Osteoblast (primary cell): ENCODE measurements at places on chromosomes 3 and 15.

GRCh38 chr3:132009241-132009640, 25.6 kb downstream of the CPNE4 start:
- no peaks in the 10 kb centered on the region for H3K36me3 ChIP-seq
- H3K4me3 ChIP-seq, result no peak overlapping the region
- H3K27ac ChIP-seq, result no peak overlapping the region
- H3K27me3 ChIP-seq, result no peaks in the 10 kb centered on the region
- DNase-seq, result no peak

DNA sequence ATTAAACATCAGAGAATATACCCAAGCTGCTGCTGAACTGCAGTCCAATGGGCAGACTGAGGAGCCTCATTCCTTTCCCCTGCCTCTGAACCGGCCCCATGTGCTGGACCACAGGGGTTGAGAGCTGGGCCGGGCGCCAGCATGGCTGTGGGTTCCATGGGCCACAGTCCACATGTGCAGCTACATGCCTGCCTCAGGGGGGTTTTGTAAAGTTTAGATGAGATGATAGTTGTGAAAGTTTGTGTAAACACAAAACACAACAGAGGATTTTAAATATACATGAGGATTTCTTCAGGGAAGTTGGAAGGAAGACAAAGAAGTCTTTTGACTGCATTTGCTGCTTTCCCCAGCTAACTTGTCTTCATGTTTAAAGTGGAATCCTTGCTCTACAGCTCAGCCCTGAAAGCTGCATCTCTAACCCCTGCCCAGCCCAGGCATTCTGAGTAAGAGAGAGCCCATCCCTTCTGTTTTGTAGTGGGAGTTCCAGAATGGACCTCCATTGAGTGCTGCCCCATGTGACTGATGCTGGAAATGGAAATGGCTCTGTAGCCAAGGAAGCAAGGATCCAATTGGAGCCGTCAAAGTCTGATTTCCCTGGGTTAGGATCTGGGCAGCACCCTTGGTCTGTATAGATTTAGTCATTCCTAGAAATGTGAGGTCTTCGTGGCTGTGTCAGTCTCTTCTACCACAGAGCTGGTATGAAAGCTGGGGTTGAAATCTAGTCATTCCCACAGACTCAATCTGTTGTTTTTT, 17.5 kb downstream of the SLC12A8 start:
- H3K4me1 ChIP-seq, result no peaks in the 10 kb centered on the region
- no peak overlapping the region for H3K27ac ChIP-seq
- no peaks in the 10 kb centered on the region for H3K27me3 ChIP-seq
- H3K36me3 ChIP-seq, result no peaks in the 10 kb centered on the region
- no peak overlapping the region for H3K4me3 ChIP-seq
- DNase-seq, result peak; percentile 85

DNA sequence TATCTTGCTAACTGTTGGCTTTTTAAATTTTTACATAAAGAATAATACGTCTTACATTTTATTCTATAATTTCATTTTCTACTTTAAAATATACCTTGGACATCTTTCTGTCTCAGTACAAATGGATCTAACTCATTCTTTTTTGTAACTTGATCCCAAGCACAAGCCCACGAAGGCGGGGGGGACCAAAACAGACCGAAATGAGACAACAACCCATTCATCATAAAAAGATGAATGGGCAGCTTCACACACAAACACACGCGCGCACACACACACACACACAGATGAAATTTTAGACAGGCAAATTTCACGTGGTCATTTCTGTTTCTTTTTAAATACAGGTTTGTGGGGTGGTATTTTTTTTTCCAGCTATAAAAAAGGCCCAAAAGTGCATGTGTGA, 271.3 kb upstream of the TOPAZ1 start:
- no peak overlapping the region for H3K4me3 ChIP-seq
- no peak for DNase-seq
- H3K4me1 ChIP-seq, result no peaks in the 10 kb centered on the region
- H3K36me3 ChIP-seq, result no peaks in the 10 kb centered on the region

DNA sequence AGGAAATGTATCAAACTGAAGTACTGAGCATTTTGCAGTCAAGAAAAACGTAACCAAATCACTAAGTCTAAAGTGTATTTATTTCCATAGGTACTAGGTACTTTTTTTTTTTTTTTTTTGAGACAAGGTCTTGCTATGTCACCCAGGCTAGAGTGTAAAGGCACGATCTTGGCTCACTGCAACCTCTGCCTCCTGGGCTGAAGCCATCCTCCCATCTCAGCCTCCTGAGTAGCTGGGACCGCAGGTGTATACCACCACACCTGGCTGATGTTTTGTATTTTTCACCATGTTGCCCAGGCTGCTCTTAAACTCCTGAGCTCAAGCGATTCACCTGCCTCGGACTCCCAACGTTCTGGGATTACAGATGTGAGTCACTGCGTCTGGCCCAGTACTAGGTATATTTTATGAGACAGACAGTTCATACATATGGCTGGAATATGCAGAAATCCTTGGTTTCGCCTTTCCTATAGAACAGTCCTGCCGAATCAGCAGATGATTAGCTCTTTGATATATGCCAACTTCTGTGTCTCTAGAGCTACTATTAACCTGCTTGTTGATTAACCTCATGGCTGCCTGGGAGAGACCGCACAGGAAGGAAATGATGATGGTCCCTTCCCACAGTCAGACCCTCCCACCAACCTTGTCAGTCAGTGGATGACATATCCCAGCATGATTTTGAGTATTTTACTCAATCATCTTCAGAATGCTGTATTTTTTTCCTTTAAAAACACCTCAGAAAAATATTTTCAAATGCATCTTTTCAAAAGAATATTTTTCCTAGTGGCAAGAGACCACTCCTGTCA, 32.3 kb downstream of the TMOD3 start:
- no peaks in the 10 kb centered on the region for H3K27me3 ChIP-seq
- no peak for DNase-seq
- H3K4me1 ChIP-seq, result peaks cover 10% of the 10 kb centered on the region
- H3K4me3 ChIP-seq, result no peak overlapping the region
- peaks cover 18% of the 10 kb centered on the region for H3K36me3 ChIP-seq

- peak overlapping the region; percentile 44 for H3K4me3 ChIP-seq
- no peaks in the 10 kb centered on the region for H3K27me3 ChIP-seq
- peak overlapping the region; percentile 14 for H3K27ac ChIP-seq
- H3K36me3 ChIP-seq, result no peaks in the 10 kb centered on the region
Observed at GRCh38 chr3:107198581-107199181, 178.6 kb upstream of the CCDC54 start.

DNA sequence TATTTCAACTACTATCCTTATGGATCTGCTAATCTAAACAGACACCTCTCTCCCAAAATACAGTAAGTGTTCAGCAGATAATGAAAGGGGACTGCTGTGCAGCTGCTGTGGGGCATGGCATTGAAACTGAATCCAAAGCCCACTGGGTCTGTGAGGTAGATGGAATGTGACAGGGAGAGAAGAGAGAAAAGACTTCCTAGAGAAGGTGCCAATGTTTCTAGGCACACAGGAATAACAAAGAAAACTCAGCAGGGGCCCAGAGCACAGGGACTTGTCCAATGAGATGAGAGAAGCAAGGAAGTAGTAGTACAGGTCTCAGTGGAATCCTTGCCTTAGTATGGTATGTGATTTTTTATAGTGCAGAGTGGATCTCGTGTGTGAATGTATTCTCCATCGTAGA, 457.8 kb downstream of the IL5RA start:
- no peak overlapping the region for H3K4me3 ChIP-seq
- no peak overlapping the region for H3K27ac ChIP-seq
- H3K27me3 ChIP-seq, result no peaks in the 10 kb centered on the region

- no peak for DNase-seq
- no peaks in the 10 kb centered on the region for H3K4me1 ChIP-seq
- peaks cover 5% of the 10 kb centered on the region for H3K27me3 ChIP-seq
- H3K36me3 ChIP-seq, result no peaks in the 10 kb centered on the region
- H3K27ac ChIP-seq, result no peak overlapping the region
Observed at GRCh38 chr3:186888569-186888968, 41.8 kb upstream of the ST6GAL1 start.

DNA sequence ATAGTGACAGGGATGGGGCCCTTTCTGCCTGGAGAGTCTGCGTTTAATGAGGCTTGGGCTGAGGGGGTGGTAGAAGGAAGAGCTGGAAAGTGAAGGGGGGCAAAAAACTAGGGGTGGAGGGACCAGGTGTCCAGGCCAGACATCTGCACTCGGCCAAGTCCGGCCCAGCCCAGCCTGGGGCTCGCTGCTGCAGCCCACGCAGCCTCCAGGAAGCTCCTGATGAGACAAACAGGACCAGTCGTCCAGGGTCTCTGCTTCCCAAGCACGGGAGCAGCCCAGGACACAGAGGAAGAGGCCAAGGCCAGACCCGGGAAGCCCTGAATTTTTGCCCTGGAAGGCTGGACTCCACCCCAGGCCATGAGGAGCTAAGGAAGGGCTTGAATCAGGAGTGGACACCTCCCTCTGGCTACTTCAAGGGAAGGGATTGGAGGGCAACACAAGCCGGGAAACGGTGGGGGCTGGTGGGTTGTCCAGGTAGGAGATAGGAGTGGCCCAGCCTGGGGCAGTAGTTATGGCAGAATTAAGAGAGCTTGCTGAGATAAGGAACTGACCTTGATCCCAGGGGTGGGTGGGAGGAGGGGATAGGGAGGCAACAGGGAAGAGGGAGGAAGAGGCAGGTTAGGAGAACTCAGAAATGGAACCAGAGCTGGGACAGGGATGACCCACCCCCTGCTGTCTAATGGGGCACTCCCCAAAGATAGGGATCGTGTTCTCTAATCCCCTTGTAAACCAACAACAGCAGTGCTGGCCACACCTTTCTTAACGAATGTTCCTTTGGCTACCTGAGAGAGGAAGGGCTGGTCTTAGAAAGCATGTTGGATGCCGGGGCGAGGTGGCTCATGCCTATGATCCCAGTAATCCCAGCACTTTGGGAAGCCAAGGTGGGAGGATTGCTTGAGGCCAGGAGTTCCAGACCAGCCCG, 89.5 kb downstream of the ANP32A start:
- no peak overlapping the region for H3K4me3 ChIP-seq
- H3K27me3 ChIP-seq, result peaks cover 9% of the 10 kb centered on the region
- no peak overlapping the region for H3K27ac ChIP-seq
- peaks cover 6% of the 10 kb centered on the region for H3K4me1 ChIP-seq
- no peaks in the 10 kb centered on the region for H3K36me3 ChIP-seq

GRCh38 chr3:11660242-11660641, 16.5 kb upstream of the VGLL4 start:
- no peaks in the 10 kb centered on the region for H3K36me3 ChIP-seq
- DNase-seq, result no peak
- H3K4me1 ChIP-seq, result peaks cover 6% of the 10 kb centered on the region
- no peak overlapping the region for H3K4me3 ChIP-seq
- no peak overlapping the region for H3K27ac ChIP-seq
- H3K27me3 ChIP-seq, result no peaks in the 10 kb centered on the region

DNA sequence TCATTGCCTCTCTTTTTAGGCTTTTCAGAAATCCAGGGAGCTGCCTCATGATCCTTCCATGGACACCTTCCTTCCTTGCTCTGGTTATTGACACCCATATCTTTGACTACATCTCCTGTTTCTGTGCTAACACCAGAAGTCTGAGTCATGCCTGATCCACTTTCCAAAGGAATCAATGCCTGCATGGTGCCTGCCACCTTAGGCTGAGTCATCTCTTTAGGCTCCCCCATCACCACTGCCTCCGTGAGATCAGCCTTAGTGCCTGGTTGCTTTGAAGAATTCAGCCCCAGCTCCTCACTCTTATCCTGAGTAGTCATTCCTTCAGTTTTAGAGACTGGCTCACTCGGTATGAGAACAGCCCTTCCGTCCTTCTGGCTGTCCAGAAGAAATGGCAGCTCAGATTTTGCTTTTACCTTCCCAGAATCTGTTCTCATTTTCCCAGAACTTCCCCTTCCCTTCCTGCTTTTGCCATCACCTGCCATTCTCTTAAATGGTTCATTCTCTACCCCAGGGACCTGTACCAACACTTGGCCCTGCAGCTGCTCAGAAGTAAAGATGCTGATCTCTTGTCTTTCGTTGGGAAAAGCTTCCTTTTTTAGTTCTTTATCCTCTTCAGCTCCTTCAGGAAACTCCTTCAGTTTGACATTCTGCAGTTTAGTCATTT, 105.3 kb downstream of the MAP4 start:
- H3K27me3 ChIP-seq, result no peaks in the 10 kb centered on the region
- H3K4me3 ChIP-seq, result no peak overlapping the region
- peaks cover 21% of the 10 kb centered on the region for H3K4me1 ChIP-seq
- no peak for DNase-seq
- peak overlapping the region; percentile 40 for H3K27ac ChIP-seq

GRCh38 chr3:49703443-49703927, 14.1 kb downstream of the RNF123 start:
- no peak overlapping the region for H3K4me3 ChIP-seq
- no peak overlapping the region for H3K27ac ChIP-seq
- H3K36me3 ChIP-seq, result peaks cover 32% of the 10 kb centered on the region
- no peaks in the 10 kb centered on the region for H3K4me1 ChIP-seq
- no peaks in the 10 kb centered on the region for H3K27me3 ChIP-seq

DNA sequence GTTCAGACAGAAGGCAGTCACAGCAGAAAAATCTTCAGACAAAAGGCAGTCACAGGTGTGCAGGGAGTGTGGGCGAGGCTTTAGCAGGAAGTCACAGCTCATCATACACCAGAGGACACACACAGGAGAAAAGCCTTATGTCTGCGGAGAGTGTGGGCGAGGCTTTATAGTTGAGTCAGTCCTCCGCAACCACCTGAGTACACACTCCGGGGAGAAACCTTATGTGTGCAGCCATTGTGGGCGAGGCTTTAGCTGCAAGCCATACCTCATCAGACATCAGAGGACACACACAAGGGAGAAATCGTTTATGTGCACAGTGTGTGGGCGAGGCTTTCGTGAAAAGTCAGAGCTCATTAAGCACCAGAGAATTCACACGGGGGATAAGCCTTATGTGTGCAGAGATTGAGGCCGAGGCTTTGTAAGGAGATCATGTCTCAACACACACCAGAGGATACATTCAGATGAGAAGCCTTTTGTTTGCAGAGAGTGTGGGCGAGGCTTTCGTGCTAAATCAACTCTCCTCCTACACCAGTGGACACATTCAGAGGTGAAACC, 27.6 kb downstream of the ZNF589 start:
- no peak overlapping the region for H3K27ac ChIP-seq
- DNase-seq, result no peak
- no peak overlapping the region for H3K4me3 ChIP-seq
- no peaks in the 10 kb centered on the region for H3K36me3 ChIP-seq

GRCh38 chr3:51927061-51927977, 14.4 kb downstream of the RRP9 start:
- H3K27me3 ChIP-seq, result no peaks in the 10 kb centered on the region
- H3K36me3 ChIP-seq, result no peaks in the 10 kb centered on the region
- no peak overlapping the region for H3K27ac ChIP-seq
- H3K4me3 ChIP-seq, result no peak overlapping the region
- H3K4me1 ChIP-seq, result no peaks in the 10 kb centered on the region
- DNase-seq, result no peak

- H3K4me3 ChIP-seq, result no peak overlapping the region
- no peak for DNase-seq
- H3K36me3 ChIP-seq, result no peaks in the 10 kb centered on the region
- no peak overlapping the region for H3K27ac ChIP-seq
Observed at GRCh38 chr3:43779850-43780249, 89.1 kb downstream of the ABHD5 start.
